ENCODE measurements at places on chromosomes 13 and 19.

GRCh38 chr13:41007744-41008128 lies 11.4 kb downstream of the ELF1 start:
- no peak for DNase-seq

DNA sequence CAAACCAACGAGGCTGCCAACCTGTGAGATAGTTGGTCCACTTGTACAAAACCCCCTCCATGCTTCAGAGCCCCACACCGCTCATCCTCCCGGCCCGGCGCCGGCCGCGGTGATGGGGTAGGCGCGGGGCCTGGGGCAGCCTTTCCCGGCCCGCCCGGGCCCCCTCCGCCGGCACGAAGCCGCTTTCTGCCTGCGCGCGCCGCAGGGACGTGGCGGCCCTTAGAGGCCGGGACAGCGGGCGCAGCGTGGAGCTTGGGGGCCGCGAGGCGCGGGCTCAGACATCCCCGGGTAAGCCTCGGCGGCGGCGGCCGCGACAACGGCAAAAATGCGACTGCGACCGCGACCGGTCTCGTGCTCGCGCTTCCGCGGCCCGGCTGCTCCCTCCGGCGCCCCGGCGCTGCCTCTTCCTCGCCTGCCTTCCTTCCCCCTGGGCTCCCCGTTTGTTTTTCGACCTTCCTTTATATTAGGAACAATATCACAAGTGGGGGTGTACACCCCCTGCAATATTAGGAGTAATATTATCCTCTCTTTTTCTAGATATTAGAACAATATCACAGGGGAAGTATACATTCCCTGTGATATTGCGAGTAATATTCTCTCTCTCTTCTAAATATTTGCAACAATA lies 53.9 kb upstream of the CEACAM21 start:
- no peak for DNase-seq

- no peak for DNase-seq
These were observed 8.5 kb downstream of the SPACA6 start for GRCh38 chr19:51701468-51702100.

DNA sequence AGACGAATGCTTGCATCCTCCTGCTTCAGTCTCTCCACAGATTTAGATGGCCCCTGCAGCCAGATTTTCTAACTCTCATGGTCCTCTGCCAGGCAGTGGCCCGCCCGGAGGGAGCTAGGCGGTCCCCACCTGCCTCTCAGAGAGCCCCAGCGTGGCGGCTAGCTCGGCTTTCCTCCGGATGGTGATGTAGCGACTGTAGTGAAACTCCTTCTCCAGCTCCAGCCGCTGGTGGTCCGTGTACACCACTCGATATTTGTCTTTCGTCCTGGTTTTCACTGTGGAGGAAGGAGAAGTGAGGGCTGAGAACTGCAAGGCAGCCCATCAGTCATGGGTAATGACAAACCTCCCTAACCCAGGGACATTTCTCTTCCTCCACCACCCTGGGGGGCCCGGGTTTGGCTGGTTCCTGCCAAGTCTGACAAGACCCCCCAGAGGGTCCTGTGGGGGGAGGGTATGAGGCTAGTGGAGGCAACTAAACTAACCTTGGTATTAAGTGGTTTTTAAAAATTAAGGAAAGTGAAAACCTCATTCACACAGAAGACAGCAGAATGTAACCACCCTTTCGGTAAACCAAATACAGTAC lies 4.3 kb downstream of the CDX2 start:
- no peak for DNase-seq

- no peak for DNase-seq
These were observed 302.1 kb downstream of the DIAPH3 start for GRCh38 chr13:59861676-59862075.

DNA sequence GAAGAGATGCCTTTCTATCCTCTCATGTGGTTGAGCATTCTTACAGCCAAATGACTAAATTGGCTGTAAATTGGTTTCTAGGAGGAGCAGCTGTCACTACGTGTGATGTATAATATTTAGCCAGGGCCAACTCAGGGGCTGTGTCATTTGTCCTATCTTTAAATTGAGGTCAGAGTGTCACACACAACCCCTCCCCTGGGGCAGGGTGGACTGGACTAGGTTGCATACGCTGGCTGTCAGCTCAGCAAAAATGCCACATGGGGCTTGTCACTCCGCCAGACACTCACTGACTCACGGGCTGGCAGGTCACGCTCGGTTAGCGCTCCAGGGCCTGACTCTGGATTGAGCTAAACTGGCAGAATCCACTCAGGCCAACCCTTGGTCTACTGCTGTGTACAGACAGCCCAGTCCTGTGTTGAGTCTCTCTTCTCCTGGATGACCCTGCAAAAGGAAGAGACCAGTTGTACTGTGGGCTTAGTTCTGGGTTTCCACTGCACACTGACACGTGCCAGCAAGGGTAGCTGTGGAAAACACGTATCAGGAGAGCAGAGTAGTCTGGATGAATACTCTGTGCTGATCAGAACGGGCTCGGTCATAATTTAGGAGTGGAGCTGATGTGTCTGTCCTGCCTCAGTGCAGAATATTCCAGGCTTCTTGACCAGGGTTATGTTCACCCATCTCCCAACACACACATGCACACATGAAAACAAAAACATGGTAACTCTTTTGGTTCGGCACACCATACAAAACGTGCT lies 29.1 kb downstream of the SHISA2 start:
- no peak for DNase-seq

GRCh38 chr13:40192452-40192851 lies 474.0 kb downstream of the FOXO1 start:
- no peak for DNase-seq

DNA sequence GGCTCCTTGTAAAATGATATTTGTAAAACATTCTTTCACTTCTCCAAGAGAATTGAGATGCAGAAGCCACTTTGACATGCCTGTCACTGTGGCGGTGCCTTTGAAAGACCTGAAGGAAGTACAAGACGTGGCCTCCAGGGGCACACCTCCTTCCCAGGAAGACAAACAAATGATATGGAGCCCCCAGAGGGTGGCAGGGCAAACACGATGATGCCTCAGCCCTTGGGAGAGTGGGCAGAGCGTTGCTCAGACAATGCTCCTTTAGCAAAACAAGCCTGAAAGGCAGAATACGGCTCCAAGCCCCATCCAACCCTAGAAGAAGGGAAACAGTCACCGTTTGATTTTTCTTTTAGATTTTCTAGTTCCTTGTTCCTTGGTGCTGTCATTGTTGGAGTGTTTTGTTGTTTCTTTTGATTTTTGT lies 9.2 kb upstream of the ATP12A start:
- no peak for DNase-seq

- DNase-seq: no peak
These were observed 25.2 kb upstream of the ZNF845 start for GRCh38 chr19:53308339-53308811.
